Stimulated activated CD4-positive, alpha-beta T cell treated with anti-CD3 and anti-CD28 coated beads, Interleukin-12 subunit alpha, Interleukin-12 subunit beta, amount 100 ng/mL, for 4 hours (primary cell): ENCODE measurements at places on chromosomes 7 and 10.

DNA sequence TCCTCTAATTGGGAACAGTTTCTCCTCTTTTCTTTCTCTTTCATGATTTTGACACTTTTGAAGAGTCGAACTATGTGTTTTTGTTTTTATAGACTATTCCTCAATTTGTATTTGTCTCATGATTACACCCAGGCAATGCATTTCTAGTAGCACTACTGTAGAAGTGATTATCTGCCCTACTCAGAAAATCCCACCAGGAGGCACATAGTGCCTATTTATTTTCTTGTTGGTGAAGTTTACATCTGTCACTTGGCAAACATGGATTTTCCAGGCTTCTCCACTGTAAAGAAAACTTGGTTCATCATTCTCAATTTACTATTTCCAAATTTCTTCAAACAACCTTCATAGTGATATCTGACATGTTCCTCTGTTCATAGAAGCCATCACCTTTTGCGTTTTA lies 893.9 kb downstream of the CCSER2 start:
- no peak for DNase-seq

- no peak for DNase-seq
These were observed 668.6 kb downstream of the NRG3 start for GRCh38 chr10:82543631-82544030.

GRCh38 chr7:30162133-30162532 lies 27.3 kb downstream of the MTURN start:
- no peak for DNase-seq

- DNase-seq, result no peak
These were observed 91.4 kb downstream of the TPST1 start for GRCh38 chr7:66296557-66296956.

DNA sequence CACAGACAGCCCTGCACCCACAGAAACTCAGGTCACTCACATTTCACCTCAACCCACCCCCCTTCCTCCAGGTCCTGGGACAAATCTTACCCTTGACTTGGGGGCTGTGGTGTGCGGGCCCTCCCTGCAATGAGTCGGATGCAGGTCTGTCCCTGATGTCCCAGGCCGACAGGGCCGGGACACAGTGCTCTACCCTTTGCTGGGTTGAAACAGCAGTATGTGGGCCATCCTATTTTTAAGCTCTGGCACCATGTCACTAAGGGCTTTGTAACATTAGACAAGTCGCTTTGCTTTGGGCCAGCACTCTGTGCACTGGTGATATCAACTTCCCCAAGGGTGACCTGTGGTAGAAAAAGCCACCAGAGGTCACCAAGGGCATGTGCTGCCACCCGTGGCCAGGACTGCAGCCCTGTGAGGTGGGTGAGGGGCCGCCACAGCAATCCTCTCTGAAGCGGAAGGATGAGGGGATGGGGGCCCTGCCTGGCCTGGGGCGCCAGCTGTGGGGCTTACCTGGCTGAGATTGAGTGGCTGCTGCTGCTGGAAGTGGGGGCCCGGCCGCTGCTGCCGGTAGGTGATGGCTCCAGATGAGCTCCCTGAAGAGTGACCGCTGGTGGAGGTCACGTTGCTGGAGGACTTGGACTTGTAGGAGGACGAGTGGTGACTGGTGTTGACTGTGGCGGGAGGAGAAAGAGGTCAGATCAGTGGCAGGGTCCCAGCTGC lies 51.3 kb downstream of the CLEC2L start:
- DNase-seq, result no peak

- no peak for DNase-seq
These were observed 453 bp upstream of the RNLS start for GRCh38 chr10:88583584-88583957.

DNA sequence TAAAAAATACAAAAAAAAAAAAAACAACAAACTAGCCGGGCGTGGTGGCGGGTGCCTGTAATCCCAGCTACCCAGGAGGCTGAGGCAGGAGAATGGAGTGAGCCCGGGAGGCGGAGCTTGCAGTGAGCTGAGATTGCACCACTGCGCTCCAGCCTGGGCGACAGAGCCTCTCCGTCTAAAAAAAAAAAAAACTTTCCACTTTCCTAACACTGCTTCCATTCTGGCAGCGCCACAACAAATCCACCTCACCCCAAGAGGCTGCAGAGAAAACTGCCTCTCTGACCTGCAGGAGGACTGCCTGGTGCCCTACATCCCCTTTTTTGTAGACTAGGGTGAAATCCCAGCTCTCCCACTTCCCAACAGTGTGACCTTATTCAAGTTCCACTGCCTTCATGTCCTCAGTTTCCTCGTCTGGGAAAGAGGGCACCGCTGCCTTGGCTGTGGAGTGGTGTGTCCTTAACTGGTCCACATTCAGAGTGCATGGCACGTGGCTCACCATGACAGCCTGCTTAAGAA lies 2.6 kb upstream of the MBL2 start:
- no peak for DNase-seq

DNA sequence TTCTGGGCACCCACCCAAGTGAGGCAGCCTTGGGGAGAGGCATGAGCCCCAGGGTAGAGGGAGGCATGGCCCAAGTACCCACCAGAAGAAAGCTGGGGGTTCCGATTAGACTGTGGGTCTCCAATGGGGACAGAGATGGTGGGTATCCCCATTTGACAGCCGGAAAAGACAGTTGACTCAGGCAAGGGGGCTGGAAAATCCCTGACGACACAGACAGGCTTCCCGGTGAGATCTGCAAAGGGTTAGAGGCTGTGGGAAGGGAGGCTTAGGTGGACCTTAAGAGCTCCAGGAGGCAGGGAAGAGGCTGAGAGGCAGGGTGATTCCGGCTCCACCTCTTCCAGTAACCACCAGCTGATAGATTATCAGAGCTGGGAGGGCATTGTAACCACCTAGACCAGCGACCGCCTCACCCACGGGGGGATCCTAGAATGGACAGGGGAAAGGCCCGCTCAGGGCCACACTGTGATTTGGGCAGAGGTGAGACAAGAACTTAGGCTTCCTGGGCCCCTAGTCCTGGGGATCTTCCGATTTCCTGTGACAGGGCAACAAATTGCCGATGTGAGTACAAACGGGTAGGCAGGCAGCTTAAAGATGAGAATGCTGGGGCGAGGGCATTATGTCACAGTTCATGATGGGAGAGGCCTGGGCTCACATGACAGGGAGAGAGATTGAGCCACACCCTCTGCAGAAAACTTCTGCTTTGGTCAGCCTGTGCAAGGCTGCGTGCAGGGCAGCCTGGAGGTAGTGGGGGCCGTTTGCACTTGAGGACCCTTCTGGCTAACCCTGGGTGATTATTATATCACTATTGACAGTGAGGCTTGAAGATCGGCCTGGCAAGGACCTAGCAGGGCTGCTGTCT lies 5.4 kb downstream of the TBATA start:
- no peak for DNase-seq

- no peak for DNase-seq
These were observed 56.6 kb downstream of the BMPER start for GRCh38 chr7:33961948-33962347.

- no peak for DNase-seq
These were observed 205.3 kb upstream of the HABP2 start for GRCh38 chr10:113347508-113347907.

GRCh38 chr10:80465839-80466590 lies 11.9 kb downstream of the TSPAN14 start:
- DNase-seq, result no peak

GRCh38 chr10:80473692-80474596 lies 19.8 kb downstream of the TSPAN14 start:
- DNase-seq, result no peak

DNA sequence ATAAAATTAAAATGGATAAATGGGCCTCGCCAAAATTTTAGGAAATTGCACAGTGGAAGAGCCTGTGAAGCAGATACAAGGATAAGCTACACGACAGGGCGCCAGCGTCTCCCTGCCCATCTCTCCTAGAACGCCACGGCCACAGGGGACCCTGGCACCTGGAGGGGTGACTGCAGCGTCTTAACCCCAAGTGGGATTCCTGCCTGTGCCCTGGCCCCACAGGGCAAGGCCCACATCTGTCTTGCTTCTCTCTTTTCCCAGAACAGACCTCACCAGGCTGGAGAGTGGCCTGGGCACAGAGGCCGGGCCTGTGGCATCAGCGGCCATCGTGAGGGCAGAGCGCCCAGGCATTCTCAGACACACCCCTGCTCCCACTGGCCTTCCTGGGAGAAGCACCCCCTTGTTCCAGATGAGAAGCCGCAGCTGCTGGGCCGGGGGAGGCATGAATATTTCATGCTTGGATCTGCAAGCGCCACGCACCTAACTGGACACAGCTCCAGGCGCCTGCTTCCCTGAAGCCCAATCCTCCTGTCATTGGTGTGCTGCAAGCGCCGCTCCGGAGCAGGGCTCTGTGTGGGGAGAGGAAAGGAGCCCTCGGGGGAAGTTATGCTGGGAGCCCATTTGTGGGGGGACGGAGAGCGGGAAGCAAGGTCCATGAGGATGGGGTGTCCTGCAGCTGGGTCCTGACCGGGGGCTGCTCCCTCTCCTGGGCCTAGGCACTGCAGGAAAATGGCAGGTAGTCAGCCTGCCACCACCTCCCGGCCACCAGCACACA lies 153.5 kb downstream of the ELFN1 start:
- no peak for DNase-seq

DNA sequence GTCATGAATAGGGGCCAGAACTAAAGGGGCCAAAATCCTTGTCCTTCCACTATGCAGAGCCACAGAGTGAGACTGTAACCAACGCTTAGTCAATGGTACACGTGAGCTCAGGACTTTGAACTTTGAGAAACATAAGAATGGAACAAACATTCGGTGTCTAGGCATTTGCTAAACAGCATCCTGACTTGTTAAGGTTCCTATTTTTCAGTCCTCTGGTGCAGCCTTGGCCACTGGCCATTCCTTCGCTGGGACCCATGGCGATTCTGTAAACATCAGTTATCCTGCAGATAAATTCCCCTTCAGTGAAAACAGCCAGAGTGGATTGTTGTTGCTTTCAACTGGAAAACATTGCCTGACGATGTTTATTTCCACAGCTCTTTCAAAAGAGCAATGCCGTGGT lies 266.8 kb downstream of the SORCS1 start:
- no peak for DNase-seq

- DNase-seq, result no peak
These were observed 638.2 kb upstream of the FZD8 start for GRCh38 chr10:36280321-36280741.

GRCh38 chr7:130875901-130876300 lies 141.9 kb upstream of the KLF14 start:
- no peak for DNase-seq

DNA sequence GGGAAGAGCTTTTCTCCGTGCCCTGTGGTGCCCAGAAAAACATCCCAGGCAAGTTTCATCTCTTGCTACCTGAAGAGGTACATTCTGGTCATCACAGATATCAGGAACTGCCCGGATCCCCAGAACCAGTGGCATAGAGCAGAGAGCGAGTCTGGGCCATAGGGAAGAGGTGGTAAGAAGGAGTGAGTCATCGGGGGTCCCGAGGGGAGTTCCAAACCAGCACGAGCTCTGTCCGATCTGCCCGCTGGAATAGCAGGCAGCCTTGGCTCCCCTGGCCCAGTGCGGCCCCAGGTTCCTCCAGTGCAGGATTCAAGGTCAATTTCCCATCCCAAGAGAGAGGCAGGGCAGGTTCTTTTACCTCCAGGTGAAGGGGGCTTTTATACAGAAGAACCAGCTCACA lies 124.7 kb downstream of the RGS10 start:
- DNase-seq, result no peak

DNA sequence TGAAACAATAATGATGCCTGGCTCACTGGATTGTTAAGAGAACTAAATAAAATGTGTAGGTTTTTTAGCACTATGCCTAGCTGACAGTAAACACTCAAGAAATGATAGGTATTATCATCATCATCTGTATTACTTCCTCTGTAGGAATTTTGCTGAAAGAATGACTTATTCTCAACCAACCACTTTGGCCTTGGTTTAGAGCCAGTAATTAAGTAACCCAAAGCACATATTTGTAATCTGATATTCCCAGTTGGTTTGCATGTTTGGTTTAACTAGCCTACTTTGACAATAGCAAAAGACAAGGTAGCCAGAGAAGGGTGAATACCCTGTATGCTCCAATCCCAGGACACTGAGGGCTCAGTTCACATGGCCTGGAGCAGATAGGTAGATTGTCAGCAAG lies 34.4 kb downstream of the BCAP29 start:
- DNase-seq, result no peak

- DNase-seq, result no peak
These were observed 700.1 kb upstream of the ANKRD30A start for GRCh38 chr10:36425131-36425797.

- no peak for DNase-seq
These were observed 22.0 kb upstream of the LMTK2 start for GRCh38 chr7:98084631-98085030.

DNA sequence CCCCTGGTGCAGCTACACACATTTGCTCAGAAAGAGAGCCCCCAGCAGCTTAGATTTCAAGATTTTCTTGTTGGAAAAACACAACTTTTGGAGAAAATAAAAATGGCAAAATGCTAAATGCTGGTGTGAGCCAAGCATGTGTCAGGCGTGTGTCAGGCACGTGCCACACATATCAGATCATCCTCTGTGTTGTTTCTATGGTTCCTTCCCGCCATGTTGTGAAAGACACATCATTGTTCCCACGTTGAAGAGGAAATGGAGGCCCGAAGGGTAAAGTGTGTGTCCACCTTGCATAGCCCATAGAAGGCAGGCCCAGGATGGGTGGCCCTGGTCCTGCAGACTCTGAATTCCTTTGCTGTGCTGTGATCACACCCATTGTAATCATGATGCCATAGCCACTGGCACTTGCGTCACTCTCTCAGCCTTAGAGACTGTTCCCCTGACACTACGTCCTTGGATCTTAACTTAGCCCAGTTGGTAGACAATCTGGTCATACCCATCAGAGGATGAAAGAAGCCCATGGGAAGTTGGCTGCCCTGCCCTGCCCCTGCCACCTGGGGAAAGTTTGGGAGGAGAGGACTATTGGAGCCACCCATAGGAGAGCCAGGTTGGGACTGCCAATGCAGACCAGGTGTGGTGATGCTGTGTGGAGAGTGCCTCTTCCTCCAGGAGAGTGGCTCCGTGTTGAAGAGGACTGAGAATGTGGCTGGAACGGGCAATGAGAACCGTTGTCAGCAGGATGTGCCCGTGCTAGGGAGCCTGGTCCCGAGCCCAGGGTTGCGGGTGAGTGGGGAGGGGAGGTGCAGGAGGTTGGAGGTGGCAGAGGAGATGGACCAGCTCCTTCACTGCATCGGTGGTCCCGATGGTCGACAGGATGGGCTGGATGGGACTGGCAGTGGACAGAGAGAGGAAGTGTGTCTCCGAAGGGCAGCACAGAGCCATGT lies 65.6 kb upstream of the IGFBP3 start:
- no peak for DNase-seq

DNA sequence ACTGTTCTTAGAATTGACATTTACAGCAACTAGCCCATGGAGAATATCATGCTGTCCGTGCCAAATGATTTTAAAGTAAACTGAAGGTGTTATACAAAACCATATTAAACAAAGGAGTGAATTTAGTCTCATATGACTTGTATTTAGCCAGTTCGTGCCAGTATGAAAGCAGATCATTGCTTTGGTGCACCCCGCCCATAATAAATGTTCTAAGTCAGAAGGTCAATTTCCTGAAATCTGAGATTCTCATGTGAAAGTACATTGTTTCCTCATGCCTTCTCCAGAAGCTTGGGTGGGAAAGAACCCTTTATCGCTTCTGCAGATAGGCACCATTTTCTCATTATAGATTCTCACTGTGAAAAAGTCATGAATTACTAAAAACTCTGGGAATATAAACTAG lies 106.4 kb downstream of the CAMK1D start:
- DNase-seq, result no peak
